GM23248 (cell line): ENCODE measurements at places on chromosomes 6 and 20.

GRCh38 chr6:41373627-41373918, 38.2 kb downstream of the NCR2 start:
- DNase-seq, result no peak

DNA sequence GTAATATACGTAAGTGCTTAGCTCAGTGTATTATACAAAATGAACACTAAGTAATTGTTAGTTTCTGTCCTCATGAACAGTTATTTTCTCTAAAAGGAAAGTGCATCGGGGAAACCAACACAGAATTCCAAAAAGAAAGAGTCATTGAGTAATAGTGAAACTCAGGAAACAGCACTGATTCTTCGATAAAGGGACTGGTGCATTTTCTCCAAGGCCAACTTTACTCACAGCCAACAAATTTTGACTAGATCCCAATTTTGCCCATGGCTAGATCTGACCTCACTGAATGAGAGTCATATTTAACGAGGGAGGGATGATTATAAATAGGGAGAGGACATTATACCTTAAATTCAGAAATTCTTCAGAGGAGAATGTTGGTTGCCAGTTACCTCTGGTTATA, 390.9 kb upstream of the NRSN1 start:
- peak; percentile 8 for DNase-seq

GRCh38 chr20:2230726-2231488, 64.9 kb upstream of the TGM3 start:
- DNase-seq, result peak; percentile 77

DNA sequence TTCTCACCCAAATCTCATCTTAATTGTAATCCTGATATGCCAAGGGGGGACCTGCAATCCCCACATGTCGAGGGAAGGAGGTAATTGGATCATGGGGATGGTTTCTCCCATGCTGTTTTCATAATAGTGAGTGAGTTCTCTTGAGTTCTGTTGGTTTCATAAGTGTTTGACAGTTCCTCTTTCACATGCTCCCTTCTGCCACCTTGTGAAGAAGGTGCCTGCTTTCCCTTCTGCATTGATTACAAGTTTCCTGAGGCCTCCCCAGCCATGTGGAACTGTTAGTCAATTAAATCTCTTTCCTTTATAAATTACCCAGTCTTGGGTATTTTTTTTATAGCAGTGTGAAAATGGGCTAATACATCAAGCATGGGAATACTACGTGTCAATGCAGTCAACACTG, 925.0 kb upstream of the MAN1A1 start:
- no peak for DNase-seq

GRCh38 chr6:13226071-13226470, 102.3 kb downstream of the TBC1D7 start:
- DNase-seq, result no peak

DNA sequence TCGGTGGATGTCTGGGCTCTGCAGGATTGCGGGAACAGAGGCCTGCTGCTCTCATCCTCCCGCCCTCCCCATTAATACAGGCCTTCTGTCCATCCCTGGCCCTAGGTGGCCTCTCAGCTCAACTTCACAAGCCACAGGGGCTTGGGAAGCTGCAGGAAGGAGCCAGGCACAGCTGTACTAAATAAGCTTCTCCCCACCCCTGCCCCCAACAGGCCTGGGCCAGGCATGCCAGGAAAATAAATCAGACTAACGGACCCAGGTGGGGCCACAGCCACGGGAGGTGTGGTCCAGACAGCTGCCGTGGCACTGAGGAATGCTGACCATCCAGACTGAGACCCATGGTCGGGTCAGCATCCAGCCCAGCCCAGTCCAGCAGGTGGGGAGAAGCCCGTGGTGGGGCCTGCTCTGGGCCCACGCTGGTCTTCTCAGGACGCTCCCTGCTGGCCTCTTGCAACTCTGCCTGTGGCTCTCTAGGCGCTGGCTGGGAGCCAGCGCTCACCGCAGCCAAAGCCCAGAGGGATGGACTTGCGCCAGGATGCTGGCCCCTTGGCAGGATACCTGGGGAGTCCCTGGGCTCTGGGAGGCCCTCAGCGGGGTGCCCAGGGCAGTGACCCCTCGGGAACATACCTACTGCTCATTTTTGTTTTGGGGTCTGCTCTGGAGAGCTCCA, 8.6 kb upstream of the YTHDF1 start:
- peak; percentile 42 for DNase-seq

GRCh38 chr20:34473262-34473883, 42.8 kb upstream of the DYNLRB1 start:
- DNase-seq, result peak; percentile 86

- DNase-seq, result peak; percentile 95
Measured at GRCh38 chr6:110534731-110535492, 58.5 kb upstream of the SLC22A16 start.

DNA sequence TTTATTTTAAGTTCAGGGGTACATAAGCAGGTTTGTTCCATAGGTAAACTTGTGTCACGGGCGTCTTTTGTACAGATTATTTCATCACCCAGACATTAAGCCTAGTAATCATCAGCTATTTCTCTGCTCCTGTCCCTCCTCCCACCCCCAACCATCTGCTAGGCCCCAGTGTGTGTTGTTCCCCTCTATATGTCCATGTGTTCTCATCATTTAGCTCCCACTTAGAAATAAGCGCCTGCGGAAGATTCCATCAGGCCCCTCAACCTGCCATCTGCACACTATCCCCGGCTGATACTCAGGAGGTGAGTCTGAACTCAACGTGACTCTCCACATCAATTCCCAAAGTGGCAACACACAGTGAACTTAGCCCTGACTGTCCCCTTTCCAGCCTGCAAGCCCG, 228.0 kb upstream of the SYNDIG1 start:
- DNase-seq, result no peak

DNA sequence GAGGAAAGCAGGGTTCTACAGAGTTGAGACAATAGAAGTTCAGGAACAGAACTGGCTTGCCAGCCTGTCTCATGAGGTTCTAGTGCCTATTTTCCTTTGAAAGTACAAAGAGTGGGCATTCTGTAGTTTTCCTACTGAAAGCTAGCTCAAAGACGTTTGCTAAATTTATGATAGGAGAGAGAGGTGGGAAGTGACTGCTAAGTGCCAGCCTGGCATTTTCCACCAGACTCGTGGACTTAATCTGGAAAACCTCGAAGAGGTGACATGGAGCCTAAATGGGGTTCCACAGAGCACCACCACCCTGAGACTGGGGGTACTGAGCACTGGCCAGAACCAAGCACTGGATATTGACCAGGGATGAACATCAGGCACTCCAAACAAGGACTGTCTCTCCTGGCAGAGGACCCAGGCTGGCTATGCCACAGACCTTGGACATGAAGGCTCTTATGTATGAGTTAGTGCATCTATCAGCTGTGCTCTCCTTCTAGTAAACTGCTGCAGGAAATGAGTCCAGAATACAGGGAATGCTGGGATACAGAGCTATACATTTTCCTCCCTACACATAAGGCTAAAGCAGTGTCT, 7.1 kb downstream of the PEX6 start:
- no peak for DNase-seq

- DNase-seq, result peak; percentile 54
Measured at GRCh38 chr20:54194724-54195438, 13.0 kb upstream of the PFDN4 start.

DNA sequence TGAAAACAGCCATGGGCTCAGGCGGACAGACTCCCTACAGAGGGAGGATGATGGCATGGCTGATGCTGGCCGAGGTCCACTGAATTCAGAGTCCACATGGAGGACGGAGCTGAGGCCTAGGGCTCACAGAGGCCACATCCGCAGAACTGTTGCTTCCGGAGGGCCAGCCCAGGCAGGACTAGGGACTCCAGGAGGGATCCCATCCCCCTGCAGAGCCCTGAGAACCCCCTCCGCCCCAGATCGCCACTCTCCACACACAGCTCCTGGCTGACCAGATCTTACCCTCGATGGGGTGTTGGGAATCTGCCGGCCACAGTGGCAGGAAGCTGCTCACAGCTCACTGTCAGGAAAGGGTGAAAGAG, 399.2 kb downstream of the TAF4 start:
- no peak for DNase-seq

- DNase-seq, result peak; percentile 18
Measured at GRCh38 chr20:37968841-37969401, 64.3 kb downstream of the TTI1 start.

GRCh38 chr6:89357390-89357789, 4.9 kb upstream of the UBE2J1 start:
- no peak for DNase-seq

DNA sequence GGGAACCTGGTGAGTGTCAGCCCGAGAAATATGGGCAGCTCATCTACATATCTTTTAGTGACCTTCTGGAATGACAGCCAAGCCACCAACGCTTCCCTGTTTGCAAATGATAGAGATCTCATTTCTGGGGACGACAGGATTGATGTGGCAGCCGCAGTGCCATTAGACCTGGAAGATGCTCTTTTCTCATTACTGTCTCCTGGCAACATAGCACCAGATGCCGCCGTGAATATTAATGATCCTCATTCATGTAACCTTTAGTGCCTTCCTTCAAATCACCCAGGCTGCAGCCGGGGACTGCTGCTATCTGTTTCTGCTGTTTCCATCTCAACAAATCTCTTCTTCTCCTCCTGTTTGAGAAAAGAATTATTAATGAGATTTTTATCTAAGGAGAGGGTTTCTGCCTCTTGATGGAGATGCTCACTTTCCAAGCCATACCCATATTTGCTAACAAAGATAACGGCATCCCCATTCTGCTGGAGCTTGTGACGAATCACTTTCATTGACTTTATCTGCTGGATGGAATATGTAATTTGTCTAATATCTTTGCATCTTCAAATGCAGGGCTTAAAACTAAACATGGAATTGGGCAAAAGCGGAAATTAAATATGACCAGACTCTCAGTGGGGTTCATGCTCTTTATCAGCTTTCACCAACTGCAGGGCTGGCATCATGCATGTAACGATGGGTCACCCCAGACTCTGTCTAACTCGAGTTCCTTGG, 74.8 kb upstream of the KIF16B start:
- DNase-seq, result no peak

- DNase-seq, result peak; percentile 57
Measured at GRCh38 chr6:23180504-23181293, 611.3 kb downstream of the HDGFL1 start.

- DNase-seq, result peak; percentile 48
Measured at GRCh38 chr6:133804265-133804664, 84.6 kb upstream of the TCF21 start.
